Left renal pelvis (tissue), 4 donors: ENCODE measurements at places on chromosomes 5 and 9.

GRCh38 chr9:5193345-5193744 lies 7.9 kb upstream of the INSL6 start:
- DNase-seq, result no peak

DNA sequence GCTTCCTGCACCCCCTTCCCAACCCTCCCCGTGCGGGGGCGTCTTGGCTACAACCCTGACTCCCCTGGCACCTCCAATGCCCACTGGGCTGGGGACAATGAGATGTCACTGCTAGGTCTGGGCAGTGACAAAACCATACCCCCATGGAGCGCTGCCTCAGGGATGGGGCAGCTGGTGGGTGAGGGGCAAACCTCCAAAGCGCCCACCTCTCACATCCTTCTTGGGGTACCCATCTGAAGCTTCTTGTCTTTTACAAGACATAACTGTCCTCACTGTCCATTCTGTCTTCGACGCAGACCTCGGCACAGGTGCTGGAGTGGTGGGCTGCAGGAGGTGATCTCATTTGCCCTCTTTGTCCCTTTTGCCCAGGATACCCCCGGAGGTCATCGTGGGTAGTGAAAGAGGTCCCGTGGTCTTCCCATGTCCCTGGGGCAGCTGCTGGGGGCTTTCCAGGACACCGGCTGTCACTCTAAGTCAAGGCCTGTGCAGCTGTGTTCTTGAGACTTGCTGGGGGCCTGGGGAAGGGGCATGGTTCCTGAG lies 27.8 kb upstream of the CSF1R start:
- DNase-seq, result no peak

DNA sequence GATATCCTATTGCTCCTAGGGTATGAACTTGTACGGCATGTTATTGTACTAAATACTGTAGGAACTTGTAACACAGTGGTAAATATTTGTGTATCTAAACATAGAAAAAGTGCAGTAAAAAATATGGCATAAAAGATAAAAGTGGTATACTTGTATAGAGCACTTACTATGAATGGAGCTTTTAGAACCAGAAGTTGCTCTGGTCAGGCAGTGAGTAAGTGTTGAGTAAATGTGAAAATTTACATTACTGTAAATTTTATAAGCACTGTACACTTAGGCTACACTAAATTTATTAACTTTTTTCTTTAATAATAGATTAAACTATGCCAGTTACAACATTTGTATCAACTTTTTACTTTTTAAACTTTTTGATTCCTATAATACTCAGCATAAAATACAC lies 109.1 kb downstream of the ZCCHC7 start:
- DNase-seq, result no peak

- DNase-seq, result no peak
Measured at GRCh38 chr9:89311346-89312221, 589 bp downstream of the CKS2 start.

DNA sequence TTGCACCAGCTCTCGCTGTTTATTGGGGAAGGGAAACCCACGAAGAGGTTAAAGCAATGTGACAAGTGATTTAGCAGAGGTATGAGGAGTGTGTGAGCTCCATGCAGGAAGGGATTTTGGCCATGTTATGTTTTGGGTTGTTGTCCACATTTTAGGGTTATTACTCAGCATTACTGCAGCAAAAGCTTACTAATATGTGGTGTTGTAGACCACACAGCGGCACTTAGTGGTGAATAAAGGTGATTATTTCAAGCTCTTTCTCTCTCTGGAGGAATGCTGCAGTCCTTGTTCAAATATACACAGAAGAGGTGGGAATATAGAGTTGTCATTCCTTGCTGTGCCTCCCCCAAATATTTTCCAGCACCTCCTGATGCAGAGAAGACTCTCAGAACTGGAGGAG lies 29.7 kb upstream of the AKNA start:
- DNase-seq, result no peak

DNA sequence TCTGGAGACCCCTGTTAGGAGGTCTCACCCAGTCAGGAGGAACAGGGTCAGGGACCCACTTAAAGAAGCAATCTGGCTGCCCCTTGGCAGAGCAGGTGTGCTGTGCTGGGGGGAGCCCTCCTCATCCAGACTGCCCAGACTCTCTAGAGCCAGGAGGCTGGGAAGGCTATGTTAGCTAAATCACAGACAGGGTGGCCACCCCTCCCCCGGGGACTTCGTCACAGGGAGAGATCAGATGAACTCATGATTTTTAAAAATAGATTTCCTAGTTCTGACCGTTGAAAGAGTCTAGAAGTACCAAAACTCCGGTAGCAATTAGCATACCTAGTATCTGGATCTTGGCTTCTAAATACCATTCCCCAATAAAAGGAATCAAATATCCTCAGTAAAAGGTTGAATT lies 35.0 kb upstream of the FOXB2 start:
- DNase-seq, result no peak

GRCh38 chr9:6277417-6277816 lies 50.8 kb upstream of the TPD52L3 start:
- no peak for DNase-seq

DNA sequence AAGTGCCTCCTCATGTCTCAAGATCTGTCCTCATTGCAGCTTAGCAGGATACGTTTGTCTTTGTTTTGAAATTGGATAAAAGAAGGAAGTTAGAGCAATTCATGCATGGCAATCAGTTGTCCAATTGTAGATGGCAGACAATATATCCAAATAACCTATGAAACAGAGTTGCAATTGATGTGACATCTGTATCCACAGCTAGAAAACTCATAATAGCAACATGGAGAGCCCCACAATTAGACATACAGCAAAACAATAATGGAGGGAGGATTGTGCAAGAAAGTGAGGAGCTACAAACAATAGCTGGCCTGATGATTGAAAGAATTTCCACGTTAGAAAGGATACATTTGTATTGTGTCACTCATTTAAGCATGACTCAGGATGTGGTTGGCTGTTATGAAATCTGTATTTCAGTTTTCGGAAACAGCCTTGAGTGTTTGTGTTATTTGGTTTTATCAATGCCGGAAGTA lies 132.0 kb downstream of the FAM174A start:
- DNase-seq, result no peak

DNA sequence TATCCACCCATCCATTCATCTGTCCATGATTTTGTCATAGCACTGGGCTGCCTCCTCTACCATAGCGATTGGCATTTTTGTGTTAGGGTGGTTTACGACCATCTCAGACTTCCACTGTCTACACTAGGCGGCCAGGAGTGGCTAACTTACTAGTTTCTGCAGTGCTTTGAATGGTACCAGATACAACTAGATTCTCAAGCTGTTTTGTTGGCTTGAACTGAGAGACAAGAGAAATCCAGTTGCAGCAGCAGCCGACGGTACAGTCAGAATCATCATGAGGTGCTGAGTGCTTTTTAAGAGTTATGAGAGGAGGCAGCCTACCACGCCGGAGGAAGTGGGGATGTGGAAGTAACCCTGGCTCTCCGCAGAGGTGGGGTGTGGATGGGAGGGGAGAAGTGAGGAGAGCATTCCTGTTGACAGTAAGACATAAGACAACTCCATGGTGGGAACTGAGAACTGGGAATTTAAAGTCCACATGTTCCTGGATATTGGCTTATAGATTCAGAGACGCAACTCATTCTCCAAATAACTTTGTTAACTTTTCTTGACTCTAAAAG lies 27.9 kb downstream of the COL5A1 start:
- no peak for DNase-seq

GRCh38 chr5:88142886-88143692 lies 125.6 kb downstream of the TMEM161B start:
- DNase-seq, result no peak

- DNase-seq, result no peak
Measured at GRCh38 chr5:103364074-103364473, 105.5 kb downstream of the MACIR start.

DNA sequence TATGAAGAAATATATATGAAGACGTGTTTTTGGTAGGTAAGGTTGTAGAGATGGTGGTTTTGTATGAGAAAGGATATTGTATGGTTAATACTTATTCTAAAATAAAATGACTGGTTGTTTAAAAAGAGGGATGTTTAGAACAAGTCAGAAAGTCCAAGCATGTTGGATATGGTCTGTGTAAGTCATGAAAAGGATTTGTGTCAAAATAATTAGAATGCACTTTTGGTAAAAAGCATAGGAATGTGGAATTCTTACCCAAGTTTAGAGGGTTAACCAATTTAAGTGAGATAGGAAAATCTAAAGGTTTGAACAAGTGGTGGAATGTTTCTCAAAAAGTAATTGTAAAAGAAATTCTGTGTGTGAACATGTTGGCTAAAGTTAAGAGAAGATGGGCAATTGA lies 1556.5 kb upstream of the C9orf72 start:
- DNase-seq, result no peak

- DNase-seq, result no peak
Measured at GRCh38 chr5:8417316-8418048, 548.5 kb downstream of the MTRR start.

DNA sequence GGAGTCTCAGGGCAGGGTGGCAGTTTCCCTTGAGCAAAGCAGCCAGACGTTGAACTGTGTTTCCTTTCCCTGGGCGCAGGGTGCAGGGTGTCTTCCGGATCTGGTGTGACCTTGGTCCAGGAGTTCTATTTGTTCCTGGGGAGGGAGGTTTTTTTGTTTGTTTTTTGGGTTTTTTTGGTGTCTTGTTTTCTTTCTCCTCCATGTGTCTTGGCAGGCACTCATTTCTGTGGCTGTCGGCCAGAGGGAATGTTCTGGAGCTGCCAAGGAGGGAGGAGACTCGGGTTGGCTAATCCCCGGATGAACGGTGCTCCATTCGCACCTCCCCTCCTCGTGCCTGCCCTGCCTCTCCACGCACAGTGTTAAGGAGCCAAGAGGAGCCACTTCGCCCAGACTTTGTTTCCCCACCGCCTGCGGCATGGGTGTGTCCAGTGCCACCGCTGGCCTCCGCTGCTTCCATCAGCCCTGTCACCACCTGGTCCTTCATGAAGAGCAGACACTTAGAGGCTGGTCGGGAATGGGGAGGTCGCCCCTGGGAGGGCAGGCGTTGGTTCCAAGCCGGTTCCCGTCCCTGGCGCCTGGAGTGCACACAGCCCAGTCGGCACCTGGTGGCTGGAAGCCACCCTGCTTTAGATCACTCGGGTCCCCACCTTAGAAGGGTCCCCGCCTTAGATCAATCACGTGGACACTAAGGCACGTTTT lies 3.5 kb upstream of the PHYHD1 start:
- DNase-seq, result no peak

DNA sequence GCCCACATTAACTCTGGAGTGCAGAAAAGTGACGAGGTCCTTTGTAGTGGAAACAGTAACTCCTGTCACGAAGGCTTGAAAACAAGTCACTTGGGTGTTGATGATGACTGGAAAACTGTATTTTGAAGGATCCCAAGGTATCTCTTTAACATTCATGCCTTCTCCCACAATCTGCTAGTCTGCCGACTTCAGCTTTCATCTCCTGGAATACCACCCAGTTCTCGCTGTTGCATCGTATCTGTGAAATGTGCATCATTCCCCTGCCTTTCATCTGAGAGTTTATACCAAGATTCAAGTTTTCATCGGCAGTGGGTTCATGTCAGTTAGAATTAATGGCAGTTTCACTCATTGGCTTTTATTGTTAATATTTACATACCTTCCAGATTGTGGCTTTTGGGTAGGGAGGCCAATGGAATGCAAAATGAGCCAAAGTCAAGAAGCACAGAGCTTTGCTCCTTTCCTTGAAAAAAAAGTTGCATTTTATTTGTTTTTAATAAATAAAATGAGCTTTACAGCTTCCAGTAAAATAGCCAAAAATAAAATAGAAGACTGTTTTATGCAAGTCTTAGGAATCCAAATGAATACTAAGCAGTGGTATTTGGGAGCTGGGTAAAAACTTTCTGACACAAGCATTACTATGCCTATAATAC lies 575.2 kb upstream of the WWC1 start:
- DNase-seq, result no peak

DNA sequence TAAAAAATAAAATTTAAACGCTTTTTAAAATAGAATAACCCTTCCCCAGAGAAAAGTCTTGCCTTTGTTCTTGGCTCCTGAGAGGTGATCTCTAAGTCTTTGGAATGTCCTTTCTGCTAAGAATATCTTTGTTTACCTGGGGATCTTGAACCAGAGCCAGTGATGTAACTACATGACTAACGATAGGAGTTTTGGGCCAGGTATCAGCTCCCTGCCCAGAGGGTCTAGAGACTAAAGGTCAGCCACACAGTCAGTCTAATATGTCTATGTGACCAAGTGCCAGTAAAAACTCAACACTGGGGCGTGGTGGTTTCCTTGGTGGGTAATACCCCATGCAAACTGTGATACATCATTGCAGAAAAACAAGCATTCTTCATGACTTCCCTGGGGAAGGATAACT lies 1351.9 kb upstream of the C9orf72 start:
- no peak for DNase-seq

- no peak for DNase-seq
Measured at GRCh38 chr9:68844157-68844556, 139.1 kb downstream of the PIP5K1B start.
